ENCODE measurements at places on chromosomes 4 and X.

- DNase-seq, result no peak
These were observed 933.9 kb downstream of the ADGRL3 start for GRCh38 chr4:62133977-62134376.

DNA sequence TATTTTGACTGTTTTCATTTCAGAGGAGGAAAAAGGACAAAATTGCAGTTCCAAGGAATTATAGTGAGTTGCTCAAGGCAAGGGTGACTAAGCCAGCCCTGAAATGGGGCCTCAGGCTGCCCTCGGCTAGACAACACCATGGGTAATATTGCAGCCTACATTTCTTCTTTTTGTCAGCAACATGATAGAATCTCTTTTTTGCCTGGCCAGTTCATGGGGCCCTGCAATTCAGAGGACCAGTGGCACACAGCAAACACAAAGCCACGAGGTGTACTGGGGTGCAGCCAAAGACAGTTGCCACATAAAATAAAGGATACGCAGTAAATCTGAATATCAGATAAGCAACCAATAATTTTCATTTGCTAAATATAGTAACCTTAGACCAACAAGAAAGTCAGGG, 41.8 kb downstream of the RBM47 start:
- DNase-seq, result no peak

DNA sequence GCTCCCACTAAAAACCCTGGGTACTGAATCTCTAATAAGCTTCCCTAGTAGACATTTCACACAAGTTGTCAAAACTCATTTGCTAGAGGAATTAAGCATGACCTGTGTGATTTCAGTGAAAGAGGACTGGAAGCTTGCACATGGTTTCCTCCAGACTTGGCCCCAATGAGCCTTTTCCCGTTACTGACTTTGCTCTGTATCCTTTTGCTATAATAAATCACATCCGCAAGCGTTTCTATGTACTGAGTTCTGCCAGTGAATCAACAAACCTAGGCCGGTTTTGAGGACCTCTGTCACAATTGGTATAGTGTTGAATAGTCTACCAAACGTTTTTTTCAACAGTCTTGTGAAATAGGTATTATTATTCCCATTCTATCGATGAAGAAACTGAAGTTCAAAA, 8.2 kb downstream of the ATP11C start:
- DNase-seq, result no peak

DNA sequence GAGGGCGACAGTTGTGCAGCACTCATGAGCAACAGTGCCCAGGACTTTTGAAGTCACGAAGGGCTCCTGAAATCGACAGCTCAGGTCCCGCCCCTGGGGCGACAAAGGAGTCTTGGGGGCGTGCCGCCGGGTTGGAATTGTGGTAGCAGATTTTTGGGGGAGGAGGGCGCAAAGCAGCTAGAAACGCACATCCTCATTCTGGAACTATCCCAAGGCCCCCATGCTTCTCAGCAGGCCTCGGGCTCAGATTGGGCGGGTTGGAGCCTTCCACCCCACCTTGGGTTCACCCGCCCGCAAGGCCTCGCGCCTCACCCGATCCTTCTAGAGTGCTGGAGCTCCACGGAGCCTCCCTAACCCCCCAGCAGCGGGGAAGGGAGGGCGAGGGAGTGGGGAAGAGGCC, 85.5 kb downstream of the HPRT1 start:
- no peak for DNase-seq

DNA sequence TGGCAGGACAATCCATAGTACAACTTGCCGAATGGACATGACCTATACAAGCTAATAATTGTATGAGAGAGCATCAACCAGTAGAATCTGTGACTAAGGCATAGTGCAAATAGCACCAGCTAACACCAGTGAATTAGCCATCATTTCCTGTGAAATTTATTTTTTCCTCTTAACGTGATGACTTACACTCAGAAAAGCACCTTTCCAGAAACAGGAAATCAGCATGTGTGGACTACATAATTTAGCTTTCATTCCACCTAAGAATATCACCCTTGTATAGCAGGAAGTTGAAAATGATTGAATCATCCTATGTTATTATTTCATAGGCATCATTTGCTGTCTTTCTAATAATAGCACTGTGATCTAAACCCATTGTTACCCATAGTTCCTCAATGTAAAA, 1393.4 kb upstream of the PCDH7 start:
- no peak for DNase-seq

DNA sequence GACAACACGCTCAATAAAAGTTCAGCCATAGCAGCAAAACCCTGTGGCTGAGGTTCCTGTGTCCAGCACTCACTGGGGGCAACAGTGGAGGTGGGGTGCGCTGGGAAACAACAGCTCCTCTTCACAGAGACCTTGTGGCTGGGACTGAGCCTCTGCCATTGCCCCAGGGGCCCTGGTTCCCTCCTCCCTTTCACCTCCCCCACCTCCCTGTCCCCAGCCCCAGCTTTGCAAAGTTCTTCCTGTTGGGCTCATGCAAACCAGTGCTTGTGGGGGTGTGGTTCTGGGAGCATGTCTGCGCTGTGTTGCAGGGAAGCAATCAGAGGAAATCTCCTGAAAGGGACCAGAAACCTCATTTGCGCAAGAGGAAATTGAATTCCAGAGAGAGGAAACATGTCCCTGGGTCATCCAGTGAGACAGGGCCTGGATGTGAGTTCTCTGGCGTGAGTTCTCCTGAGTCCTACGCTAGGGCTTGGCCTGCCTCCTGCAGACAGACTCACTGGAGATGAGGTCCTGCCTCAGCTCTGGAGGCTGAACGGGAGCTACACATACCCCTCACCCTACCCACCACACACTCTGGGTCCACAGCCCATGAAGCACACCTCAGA, 7.4 kb downstream of the FATE1 start:
- no peak for DNase-seq

DNA sequence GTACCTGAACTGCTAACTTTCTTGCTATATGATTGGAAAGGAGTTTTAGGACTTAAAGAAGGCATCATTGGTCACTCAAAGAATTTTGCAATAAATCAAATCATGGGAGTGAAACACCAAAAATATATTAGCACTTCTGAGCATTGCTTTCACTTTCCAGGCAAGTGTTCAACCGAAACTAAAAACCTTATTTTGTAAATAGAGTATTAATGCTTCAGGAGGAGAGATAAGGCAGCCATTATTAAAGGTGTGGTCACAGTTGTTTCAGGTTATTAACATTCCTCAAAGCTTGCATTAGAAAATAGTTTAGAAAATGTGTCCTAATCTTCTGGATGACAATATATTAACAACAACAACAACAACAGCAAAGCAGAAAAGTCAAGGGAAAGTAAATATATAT, 92.3 kb upstream of the TLL1 start:
- no peak for DNase-seq

DNA sequence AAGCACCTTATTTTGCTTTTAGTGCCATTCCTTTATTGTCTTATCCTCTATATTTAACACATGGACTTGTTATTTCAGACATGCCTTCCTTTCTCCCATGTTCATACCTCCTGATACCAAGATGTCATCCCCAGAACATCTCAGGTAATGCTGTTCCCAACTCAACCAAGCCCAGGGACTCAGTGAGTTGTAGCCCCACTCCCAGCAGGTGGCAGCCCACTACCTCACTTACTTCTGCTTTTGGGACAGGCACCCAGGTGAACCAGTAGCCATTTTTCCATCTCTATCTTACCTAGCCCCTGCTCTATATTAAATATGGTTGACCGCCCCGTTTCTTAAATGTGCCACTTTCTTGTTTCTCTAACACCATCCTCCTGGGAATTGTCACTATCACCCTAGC, 199.0 kb downstream of the DCHS2 start:
- DNase-seq, result no peak

DNA sequence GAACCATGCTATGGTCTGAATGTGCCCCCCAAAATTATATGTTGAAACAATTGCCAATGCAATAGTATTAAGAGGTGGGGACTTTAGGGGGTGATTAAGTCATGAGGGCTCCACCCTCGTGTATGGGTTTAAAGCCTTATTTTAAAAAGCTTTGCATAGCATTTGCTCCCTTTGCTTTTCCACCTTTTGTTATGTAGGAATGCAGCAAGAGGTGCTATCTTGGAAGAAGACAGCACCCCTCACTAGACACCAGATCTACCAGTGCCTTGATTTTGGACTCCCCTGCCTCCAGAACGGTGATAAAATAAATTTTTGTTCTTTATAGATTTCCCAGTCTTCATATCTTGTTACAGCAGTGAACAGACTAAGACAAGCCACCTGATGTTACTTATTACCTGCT, 23.3 kb upstream of the NPNT start:
- no peak for DNase-seq

DNA sequence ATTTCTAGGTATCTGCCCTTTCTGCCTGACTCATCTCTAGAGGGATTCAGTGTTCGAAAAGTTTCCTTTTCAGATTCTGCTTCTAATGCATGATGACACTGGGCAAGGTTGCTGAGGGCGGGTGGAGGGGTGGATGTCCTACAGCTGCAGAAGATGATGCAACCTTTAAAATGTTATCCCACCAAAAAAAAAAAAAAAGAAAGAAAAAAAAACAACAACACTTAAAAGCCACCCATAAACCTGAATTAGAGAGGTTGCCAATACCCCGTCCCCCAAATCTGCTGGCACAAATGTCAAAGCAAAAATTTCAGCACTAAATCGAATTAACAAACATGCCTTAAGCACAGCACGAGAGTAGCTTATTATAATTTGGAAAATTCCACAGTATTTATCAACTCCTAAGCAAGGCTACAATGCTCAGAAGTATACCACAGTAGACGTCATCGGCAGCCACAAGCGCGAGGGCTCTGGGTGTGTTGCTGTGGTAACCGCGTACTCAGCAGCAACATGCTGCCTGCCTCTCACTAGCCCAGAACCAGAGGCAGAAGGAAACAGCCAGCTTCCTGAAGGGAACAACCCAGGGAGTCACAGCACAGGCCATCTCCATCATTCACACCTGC, 167.5 kb upstream of the MAP3K15 start:
- DNase-seq, result peak; percentile 53

DNA sequence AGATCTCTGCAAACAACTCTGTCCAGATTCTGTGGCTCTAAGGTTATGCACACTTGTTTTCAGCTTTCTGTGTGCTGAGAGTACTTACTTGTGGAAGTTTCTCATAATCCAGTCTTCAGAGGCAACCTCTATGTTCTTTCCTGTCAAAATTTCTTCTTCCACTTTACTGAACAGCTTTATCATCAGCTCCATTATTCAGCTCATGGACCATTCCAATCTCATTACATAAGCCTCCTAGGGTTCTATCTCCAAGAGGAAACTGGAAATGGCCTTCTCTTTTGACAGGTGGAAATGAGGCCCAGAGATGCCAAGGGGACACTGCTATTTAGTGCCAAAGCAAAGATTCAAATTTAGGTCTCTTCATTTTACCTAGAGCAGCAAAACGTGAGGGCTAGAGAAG, 61.3 kb downstream of the CHRDL1 start:
- no peak for DNase-seq

DNA sequence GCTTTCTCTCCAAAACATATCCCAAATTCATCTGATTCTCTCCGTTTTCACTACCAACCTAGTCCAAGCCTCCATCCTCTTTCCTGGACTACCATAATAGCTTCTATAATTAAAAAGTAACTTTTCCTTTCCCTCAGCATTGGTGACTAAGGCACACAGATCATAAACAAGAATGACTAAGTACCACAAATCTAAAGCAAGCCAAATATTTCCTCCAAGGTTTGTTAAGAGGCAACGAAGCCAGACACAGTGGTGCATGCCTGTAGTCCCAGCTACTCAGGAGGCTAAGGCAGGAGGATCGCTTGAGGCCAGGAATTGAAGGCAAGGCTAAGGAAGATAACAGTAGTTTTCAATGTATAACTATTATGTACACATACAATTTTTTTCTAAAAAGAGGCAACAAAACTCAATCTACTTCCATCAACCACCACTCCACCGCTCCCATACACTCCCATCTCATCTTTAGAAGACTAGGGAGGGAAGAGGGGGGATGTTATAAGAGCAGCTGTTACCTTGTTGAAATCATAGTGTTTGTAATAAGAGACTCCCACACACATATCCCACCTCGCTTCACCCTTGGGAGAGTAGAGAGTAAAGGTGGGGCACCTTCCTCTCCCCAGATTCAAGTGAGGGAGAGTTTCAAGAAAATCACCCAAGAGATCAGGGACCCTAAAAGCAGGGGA, 4.2 kb upstream of the JCHAIN start:
- DNase-seq, result no peak

DNA sequence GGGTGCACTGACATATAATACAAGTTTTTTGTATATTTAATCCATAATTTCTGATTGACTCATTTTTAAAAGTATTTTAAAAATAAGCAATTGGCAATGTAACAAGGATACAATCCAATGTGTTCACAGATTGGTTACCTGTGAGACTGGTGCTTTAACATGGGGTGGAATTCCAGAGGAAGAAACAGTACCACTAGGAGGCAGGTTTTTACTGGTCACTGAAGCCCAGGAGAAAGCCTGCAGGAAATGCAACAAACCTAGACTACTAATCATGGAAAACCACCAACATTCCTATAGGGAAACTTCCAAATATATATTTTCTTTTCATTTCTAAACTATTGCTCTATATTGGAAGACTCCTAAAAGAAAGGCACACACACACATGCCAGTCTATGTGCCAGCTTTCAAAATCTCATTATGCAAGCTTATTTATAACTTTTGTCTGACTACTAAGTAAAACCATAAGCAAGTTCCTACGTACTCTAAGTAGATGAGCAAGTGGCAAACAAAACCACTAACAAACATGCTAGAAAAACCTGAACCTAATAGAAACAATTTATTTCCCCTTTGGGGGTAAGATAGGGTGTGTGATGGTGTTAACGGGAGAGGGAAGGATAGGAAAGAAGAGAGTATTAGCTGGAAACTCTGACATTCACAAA, 19.2 kb downstream of the G3BP2 start:
- DNase-seq, result no peak

DNA sequence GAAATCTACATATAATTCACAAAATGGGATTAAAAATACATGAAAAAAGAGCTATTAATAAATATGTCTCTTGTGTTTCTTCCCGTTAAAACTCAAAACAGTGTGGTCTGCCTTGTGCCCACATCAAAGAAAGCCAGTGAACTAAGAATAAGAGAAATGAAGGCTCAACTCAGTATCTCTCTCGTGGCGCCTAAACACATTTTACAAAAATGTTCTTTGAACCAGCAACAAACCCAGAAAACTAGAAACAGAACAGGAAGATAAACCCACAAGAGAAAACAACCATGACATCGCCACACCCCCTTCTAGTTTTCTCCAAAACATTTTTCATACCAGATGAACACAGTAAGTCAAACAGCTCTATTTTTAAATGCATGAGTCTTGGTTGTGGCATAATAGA, 130.1 kb downstream of the DCHS2 start:
- DNase-seq, result no peak

GRCh38 chr4:175762582-175762981, 49.5 kb downstream of the GPM6A start:
- no peak for DNase-seq

- no peak for DNase-seq
These were observed 49.1 kb downstream of the RASGEF1B start for GRCh38 chr4:81422595-81422994.

GRCh38 chrX:39948582-39948981, 149.2 kb downstream of the BCOR start:
- no peak for DNase-seq

- DNase-seq, result no peak
These were observed 73.8 kb upstream of the MAP3K15 start for GRCh38 chrX:19589105-19589504.

GRCh38 chr4:51901363-51901762, 58.4 kb downstream of the DCUN1D4 start:
- DNase-seq, result no peak

GRCh38 chr4:103137446-103137827, 37.8 kb upstream of the BDH2 start:
- no peak for DNase-seq

- DNase-seq, result no peak
These were observed 793 bp downstream of the GRIA3 start for GRCh38 chrX:123184866-123185276.
